ENCODE measurements at places on chromosomes 1 and 21. TPM values are rescaled to one million over a fixed set of nuclear protein-coding genes. Genes with fewer than 3 reads are reported as not detected.

The CELA3B gene
- total RNA-seq: not detected

The RNU1-2 gene
- not detected for total RNA-seq

The OR2T3 gene
- not detected for total RNA-seq

The DMRTA2 gene
- total RNA-seq: 1.5 TPM

DNA sequence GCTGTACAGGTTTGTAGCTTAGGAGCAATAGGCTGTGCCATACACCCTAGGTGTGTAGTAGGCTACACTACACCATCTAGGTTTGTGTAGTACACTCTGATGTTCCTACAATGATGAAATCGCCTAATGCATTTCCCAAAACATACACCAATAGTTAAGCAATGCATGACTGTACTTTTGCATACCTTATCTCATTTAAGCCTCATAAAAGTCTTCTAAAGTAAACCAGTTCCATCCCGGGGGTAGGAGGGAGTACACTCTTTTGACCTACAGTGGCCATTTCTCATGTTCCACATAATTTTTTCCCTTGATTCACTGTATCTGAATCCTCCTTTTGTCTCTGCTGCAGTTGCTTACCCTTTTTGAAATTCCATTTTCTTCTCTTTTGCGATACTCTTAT, 12.2 kb downstream of the TRMT13 start:
- no peak for DNase-seq

DNA sequence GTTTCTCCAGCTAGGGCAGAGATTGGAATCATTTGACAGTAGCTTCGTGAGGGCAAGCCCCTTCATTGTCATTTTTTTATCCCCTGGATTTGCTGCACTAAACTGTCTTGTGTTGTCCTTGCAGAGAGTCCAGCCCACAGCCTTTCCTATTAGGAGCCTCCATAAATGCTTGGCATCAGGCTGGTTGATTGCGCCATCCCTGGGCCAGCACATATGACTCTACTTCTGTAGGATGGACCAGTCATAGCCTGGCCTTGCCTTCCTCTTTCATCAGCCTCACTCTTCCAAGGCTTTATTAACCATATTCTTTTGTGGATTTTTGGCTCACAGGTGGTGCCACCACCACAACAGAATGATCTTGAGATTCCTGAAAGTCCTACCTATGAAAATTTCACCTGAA, 31.4 kb downstream of the LY9 start:
- no peak for DNase-seq

DNA sequence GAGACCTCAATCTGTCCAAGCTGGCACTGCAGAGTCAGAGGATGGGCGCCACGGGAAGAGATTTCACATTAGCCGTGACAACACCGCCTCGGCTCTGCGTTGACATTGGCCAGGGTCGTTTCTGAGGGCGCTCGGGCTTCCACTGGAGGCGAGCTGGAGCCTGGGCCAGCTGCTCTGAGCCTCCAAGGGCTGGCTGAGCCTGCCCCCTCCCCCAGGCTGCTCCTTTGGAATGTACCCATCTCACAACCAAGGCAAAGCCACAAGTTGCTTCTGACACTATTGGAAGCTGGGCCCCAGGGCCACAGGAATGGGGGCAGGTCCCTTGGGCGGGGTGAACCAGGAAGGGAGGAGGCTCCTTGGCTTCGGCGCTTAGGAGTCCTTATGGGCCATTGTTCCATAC, 12.7 kb downstream of the GPR3 start:
- no peak for DNase-seq

DNA sequence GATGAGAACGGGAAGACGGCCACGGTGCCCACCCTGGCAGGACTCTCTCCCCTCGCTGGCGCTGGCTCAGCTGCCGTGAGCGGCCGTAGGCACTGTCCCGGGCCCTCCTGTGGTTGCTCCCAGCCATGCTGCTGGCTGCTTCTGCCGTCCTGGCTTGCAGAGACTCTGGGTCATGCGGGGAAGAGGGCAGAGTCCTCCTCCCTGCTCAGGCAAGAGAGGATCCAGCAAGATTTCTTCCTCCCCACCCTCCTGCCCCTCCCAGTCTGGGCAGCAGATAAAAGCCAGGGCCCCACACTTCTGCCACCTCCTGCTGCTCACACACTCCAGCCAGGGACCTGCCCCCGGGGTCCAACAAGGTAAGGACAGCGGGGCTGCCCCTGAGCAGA, 60.1 kb downstream of the AGPAT3 start:
- DNase-seq: no peak

Measured in H4 (cell line).